Stimulated activated CD8-positive, alpha-beta memory T cell treated with anti-CD3 and anti-CD28 coated beads, Interleukin-4, amount 100 ng/mL, for 48 hours (primary cell): ENCODE measurements at places on chromosomes 4 and X.

- peak; percentile 64 for DNase-seq
Measured at GRCh38 chrX:15143050-15143824, 126.6 kb downstream of the ASB9 start.

- DNase-seq: no peak
Measured at GRCh38 chr4:8303485-8304281, 34.1 kb downstream of the HTRA3 start.

DNA sequence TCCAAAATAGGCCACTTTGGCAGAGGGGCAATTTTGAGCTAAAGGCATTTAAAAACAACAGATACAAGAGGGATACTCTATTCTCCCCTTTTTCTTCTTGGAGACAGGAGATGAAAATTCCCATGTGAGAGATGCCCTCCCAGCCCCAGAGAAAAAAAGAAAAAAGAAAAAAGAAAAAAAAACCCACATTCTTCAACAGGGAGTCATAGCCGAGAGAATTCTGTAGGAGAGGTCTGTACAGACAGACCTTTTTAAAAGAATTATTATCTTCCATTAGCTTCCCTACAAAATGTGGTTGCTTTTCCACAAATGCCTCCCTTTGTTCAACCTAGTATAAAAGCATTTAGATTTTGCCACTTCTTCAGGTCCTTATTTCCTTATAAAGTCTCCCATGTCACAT is 89.9 kb downstream of the SPCS3 start:
- DNase-seq: no peak

- DNase-seq: peak; percentile 30
Measured at GRCh38 chr4:105060628-105061027, 86.0 kb upstream of the TET2 start.

- no peak for DNase-seq
Measured at GRCh38 chr4:119873132-119873531, 193.5 kb downstream of the MAD2L1 start.

DNA sequence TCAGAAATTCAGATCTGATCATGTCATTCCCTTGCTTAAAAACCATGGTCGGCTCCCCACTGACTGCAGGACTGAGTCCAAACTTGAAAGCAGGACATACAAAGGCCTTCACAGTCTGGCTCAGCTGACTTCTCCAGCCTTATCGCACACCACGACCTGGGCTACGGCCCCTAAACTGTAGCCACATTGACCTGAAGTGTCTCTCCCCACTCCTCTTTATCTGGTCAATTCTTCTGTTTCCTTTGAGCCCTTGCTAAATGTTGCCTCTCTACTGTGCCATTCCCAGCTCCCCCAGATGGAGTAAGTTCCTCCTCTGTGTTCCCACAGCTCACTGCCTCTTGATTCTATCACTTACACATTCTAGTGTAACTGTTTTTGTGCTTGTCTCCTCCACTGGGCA is 60.5 kb upstream of the CITED1 start:
- no peak for DNase-seq

DNA sequence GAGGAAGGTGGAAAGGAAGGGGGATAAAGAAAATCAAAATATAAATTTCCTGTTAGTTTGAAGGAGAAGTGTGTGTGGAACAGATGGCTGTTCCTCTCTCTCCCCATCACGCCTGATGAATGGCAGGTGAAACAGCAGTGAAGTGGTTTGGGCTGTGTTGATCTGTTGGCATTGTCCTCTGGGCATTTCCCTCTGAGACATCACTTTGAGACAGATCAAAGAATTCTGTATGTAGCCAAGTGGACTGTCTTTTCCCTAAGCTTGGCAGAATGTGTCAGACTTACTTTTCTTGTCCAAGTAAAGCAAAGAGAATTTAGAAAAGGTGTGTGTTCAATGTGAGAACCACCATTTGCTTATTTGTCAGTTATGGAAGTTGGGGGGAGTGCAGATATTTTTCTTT is 47.5 kb downstream of the SEPTIN11 start:
- DNase-seq: no peak

DNA sequence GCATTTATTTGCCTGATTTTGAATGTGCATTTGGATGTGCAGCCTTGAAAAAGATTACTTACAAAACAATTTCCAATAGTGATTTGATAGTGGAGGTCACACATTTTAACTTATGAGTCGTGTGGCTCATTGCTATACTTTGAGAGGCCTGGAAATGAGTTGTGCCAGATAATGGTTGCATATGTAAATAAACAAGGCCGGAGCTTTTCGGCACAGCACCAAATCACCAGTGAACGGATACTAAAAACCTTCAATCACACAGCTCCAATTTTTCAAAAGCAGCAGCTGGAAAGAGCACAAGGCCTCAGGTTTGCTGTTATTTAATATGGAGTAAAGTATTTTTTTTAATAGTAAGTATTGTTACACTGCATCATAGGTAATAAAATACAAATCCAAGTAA is 57.2 kb downstream of the NPY5R start:
- DNase-seq: no peak

DNA sequence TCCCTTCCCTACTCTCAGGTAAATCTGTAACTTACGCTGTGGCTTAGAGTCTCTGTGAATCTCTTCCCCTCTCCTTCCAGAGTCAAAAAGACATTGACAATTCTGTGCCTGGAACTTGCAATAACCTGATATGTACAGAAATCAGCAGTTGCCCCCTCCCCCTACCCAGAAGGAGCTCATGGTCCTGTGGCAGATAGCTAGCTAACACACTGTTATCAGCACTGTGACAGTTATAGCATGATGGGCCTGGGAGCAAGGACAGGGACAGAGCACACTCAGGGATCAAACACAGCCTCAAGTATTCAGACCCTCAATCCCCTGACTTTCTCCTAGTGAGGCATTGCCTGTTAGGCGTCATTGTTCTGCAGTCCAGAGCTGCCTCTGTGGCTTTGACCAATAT is 18.7 kb upstream of the MAGEA10 start:
- no peak for DNase-seq

- peak; percentile 100 for DNase-seq
Measured at GRCh38 chr4:152535903-152536544, at the start of gene FBXW7. Gene FBXW7 (minus strand): TSS chr4:152536092. CDS start chr4:152411803, 124,289 bp downstream.

GRCh38 chr4:16817286-16817685 is 81.2 kb downstream of the LDB2 start:
- no peak for DNase-seq

DNA sequence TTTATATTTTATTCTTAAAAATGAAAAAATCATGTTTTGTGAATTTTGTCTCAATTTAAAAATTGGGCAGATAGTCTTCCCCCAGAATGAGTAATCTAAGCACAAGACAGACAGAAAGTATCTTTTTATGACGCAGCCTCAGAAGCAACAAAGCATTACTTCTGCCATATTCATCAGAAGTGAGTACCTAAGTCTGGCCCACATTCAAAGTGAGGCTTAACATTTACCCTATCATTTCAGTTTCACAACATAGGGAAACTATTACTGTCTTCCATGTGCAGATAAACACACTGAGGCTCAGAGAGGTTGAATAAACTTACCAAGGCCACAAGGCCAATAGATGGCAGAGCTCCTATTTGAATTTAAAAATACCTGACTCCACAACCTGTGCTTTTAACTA is 4.4 kb upstream of the PRDX4 start:
- DNase-seq: no peak

DNA sequence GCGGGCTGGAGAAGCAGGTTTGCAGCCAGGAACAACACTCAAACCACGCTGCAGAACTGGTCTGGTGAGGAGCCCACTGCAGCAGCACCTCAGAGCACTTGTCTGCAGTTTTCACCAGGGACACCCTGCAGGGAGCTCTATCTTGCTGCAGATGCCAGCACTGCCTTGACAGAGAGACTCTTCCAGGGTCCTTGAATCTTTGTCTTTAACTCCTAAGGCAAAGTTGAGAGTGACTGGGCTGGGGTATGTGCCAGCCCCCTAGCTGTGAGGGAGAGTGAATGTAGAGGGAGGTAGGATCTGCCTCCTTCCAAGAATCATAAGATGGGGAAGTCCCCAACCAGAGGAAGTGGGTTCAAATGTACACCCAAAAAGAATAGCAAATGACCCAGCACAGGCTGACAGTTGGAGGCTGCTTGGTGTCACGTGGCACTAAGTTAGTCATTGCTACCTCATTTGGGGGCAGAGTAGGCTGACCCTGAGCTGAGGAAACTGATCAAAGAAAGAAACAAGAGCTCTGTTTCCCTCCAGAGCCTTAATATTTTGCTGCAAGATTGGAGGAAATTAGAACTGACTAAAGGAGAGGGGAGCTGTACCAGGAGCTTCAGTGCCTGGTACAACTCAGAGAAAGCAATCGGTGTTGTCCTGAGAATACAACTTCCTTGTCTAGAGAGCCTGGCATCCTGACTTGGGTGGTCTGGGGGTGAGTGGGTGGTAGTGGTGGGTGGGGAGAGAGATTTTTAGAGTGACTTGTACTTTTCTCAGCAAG is 28.2 kb upstream of the HUWE1 start:
- DNase-seq: peak; percentile 68

- DNase-seq: peak; percentile 23
Measured at GRCh38 chrX:118115953-118116712, 477 bp downstream of the KLHL13 start.

GRCh38 chr4:162151850-162152249 is 11.9 kb downstream of the FSTL5 start:
- DNase-seq: no peak

DNA sequence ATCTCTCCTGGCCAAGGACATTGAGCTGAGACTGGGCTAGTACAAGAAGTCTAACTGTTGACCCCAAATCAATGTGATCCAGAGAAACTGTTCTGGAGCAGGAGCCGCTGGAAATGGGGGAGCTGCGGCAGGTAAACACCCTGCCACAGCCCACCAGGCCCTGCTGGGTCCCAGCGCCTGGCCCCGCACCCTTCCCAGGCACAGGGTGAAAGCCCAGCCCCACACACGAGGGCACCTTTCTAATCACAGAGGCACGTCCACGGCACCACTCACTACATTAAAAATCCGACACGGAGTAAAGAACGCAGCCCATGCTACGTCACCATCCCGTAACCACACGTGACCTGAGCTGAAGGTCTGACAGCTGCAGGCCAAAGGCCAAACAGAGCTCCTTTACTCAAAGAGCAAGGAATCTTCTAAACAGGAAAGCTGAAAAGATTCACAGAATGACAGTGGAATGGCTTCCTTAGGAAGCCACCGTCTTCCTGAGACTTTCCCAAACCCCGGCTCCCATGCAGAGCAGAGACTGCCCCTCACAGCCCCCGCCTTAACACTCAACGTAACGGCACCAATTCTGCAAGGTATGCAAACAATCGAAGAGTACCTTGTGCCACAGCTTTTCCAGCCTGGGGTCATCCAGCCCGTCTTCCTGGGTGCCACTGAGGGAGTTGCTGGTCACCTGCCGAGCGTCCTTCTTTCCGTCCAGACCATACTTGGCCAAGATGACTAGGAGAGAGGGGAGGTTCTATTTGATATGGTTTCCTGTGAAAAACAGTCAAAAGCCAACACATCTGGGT is 12.6 kb downstream of the LRPAP1 start:
- no peak for DNase-seq

DNA sequence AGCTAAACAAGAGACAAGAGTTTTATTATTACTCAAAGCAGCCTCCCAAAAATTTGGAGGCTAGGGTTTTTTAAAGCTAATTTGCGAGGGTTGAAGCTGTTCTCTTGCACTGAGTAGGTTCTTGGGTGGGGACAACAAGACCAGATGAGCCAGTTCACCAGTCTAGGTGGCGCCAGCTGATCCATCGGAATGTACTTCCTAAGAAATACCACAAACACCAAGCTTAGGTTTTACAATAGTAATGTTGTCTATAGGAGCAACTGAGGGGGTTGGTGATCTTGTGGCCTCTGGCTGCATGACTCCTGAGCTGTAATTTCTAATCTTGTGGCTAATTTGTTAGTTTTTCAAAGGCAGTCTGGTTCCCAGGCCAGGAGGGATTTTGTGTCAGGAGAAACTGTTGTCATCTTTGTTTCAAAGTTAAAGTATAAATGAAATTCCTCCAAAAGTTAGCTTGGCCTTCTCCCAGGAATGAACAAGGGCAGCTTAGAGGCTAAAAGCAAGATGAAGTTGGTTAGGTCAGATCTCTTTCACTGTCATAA is 130.6 kb downstream of the SLC7A11 start:
- DNase-seq: no peak

DNA sequence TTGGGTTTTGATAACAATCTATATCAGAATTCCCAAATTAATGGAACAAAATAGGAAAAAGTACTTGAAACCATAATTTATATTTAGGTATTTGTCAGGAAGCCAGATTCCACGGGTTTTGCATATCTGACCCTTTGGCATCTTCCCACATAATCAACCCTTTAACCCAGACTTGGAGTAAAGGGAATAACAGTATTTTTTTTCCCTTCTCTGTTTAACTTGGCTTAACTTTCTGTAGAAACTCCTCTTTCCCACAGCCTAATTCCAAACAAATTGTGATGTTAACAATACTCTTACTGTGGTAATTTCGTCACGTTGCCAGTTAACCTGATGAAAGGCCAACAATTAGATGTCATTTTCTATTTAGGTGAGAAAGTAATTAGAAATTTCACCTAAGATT is 49.4 kb upstream of the GUCY1A1 start:
- no peak for DNase-seq

DNA sequence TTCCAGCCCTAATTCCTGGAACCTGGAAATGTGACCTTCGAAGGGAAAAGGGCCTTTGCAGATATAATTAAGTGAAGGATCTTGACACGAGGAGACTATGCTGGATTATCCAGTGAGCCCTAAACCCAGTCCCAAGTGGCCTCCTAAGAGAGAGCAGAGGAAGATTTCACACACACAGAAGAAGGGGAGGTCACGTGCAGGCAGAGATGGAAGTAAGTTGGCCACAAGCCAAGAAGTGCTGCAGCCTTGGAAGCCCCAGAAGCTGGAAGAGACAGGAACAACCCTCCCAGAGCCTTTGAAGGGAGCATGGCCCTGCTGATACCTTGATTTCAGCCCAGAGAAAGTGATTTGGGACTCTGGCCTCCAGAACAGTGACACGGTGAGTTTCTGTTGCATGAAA is 51.9 kb downstream of the EVC2 start:
- no peak for DNase-seq

DNA sequence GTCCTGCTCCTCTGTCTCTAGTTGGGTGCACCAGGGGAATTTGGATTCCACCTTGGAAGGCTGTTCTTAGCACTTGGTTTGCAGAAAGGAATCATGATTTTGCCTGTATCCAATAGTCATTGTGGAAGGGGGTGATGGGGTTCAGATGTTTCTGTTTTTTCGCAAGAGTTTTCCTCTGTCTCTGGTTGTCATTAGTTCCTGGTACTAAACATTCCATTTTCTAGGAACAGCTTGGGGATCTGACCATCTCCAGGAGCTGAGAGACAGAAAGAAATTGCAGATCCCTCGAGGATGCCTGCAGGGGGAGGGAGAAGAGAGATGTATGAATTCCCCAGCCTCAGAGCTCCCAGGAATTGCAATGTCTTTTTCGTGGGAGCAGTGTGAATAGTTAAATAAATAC is 70.9 kb downstream of the CYTL1 start:
- DNase-seq: no peak

GRCh38 chr4:114886761-114887160 is 226.7 kb downstream of the NDST4 start:
- no peak for DNase-seq
